Hepatic stellate cell (primary cell): ENCODE measurements at places on chromosomes 1 and 21.
A peak's percentile ranks its signal among the peaks of the same experiment; 100 is the strongest.

GRCh38 chr1:203677771-203678170, 51.1 kb downstream of the ATP2B4 start:
- DNase-seq, result no peak

DNA sequence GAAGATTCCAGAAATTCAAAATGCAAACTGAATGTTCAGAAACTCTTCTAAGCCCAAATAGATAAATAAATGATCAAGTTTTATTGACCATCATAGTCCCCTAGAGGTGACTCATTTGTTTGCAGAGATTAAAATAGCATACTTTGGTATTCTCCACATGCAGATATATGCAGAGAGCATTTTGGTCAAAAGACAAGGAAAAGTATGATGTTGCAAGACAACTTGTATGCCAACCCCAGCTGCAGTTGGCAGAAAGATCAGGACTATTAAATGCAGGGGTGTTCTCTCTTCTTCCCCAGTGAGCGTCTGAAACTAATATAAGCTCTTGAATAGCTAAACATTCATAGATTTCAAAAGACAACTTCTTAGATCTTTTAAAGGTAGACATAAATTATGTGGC, 404.9 kb downstream of the LTN1 start:
- DNase-seq, result peak; percentile 5

- no peak for DNase-seq
Observed at GRCh38 chr21:31395791-31396190, 51.7 kb upstream of the TIAM1 start.

GRCh38 chr21:32114419-32115035, 164.3 kb downstream of the MIS18A start:
- no peak for DNase-seq

GRCh38 chr1:28644494-28644893, 1.6 kb upstream of the TAF12 start:
- DNase-seq, result no peak
